Effector CD8-positive, alpha-beta T cell (primary cell): ENCODE measurements at places on chromosomes 5 and 9.

DNA sequence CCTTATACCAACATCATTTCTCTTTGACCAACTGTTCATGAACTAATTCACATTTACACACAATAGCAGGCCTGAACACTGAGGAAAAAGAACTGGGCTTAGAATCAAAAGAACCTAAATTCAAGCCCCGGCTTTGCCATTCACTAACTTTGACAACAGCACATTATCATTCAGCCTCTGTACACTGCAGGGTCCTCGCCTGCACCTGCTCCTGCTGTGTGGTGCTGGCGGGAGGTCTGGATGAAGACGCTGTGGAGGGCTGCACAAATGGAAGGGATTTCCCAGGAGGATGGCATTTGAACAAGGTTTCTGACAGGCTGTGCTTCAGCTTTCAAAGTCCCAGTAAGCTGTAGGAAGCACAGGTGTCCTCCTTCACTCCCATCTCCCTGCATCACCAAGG is 151.2 kb downstream of the ZDHHC21 start:
- no peak for DNase-seq

- DNase-seq, result no peak
These were observed 89.6 kb upstream of the TBC1D2 start for GRCh38 chr9:98345011-98345410.

- no peak for DNase-seq
These were observed 45.4 kb downstream of the TAF11L14 start for GRCh38 chr5:17679597-17680203.

DNA sequence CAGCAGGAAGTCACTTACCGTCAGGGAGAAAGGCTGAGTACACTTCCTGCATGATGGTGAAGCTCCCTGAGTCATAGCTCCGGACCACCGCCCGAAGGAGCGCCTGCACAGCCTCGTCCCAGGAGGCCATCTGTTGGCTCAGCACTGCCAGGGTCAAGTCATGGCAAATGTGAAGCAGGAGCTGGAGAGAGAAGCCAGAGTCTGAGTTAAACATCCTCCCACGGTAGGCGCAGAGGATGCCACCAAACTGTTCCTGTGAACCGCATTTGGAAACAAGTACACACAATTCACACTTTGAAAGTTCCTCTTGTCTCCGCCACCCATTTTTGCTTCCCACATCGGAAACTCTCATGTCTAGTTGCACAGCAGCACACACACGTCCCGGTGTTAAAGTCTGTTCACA is 33.9 kb downstream of the CNOT8 start:
- no peak for DNase-seq

DNA sequence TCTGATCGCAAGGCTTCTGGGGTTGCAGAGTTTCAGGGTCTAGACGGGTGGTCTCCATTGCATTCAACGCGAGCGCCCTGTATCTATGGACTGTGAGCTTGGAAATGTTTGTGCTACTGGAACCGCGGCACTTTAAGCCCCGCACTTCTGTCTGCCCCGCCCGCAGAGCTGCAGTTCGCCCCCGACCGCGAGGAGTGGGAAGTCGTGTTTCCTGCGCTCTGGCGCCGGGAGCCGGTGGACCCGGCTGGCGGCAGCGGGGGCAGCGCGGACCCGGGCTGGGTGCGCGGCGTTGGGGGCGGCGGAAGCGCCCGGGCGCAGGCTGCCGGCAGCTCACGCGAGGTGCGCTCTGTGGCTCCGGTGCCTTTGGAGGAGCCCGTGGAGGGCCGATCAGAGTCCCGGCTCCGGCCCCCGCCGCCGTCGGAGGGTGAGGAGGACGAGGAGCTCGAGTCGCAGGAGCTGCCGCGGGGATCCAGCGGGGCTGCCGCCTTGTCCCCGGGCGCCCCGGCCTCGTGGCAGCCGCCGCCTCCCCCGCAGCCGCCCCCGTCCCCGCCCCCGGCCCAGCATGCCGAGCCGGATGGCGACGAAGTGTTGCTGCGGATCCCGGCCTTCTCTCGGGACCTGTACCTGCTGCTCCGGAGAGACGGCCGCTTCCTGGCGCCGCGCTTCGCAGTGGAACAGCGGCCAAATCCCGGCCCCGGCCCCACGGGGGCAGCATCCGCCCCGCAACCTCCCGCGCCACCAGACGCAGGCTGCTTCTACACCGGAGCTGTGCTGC is 1.0 kb downstream of the ADAMTS19 start:
- no peak for DNase-seq

DNA sequence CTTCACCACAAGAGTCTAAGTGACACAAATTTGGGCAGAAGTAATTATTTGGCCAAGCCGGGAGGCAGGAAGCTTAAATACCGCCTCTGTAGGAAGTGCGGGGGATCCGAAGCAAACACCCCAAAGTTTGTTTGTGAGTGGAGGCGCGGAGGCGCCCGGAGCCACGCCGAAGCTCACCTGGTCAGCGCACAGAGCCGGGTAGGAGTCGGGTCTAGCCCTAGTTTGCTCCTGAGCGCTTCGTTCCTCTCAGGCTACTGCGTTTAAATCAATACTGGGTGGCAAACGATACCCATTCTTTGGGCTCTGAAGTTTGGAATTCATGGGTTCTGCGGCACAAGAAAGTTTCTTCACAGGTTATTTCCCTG is 855 bp downstream of the MCC start:
- DNase-seq, result no peak

GRCh38 chr9:37943345-37944265 is 39.7 kb upstream of the SLC25A51 start:
- DNase-seq, result no peak

DNA sequence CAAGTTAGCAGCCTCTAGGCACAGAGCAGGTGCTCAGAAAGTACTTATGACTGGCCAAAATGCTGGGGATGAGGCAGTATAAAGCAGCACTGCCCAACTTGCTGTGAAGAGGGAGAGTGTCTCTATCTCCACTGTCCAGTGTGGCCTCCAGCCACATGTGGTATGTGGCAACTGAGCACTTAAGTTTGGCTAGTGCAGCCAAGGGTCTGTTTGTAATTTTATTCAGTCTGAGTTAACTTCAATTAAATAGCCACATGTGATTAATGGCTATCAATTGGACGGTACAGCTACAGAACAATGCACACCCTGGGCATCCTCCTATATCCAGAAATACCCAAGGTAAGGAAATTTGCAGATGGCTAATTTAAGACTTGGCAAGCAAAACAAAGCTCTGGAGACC is 26.9 kb downstream of the ROR2 start:
- DNase-seq, result no peak
